Smooth muscle cell of the coronary artery (primary cell): ENCODE measurements at places on chromosomes 5 and 9. TPM values are rescaled to one million over a fixed set of nuclear protein-coding genes. Genes with fewer than 3 reads are reported as not detected.

CHD1 gene
- total RNA-seq = 16.8 and 31.6 TPM in 2 replicates

SPINK6 gene
- total RNA-seq = not detected in 2 replicates

IQGAP2 gene
- 1.2 and 3.2 TPM in 2 replicates for total RNA-seq

MZB1 gene
- not detected in 2 replicates for total RNA-seq

TNFSF8 gene
- total RNA-seq = not detected in 2 replicates

ARAP3 gene
- total RNA-seq = 0.94 and 14.1 TPM in 2 replicates

SPINK7 gene
- not detected in 2 replicates for total RNA-seq

GARIN3 gene
- total RNA-seq = not detected in 2 replicates
